Pancreas (tissue), 10 donors: ENCODE measurements at places on chromosomes 4 and X. TPM values are rescaled to one million over a fixed set of nuclear protein-coding genes. Genes with fewer than 3 reads are reported as not detected.

DNA sequence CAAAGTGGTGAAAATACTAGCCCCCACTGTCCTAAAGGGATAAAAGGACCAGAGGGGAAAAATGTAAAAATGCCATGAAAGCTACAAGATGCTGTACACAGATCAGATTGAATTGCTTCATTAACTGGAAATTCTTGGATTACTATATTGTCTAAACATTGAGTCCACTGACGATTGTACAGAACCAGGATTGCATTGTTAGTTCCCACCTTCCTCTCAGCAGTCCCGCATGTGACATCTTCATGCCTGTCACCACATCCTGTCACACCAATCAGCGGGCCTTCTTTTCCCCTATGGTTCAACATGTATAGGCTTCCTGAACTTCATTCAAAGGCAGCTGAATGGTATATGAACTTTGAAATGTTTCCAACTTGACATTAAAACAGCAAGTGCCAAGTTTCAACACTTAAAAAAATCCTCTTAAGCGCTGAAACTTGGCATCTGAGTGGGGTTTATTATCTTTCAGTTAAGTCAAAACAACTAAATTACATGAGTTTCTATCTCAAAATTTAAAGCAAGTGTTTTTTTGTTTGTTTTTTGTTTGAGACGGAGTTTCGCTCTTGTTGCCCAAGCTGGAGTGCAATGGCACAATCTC lies 24.6 kb downstream of the ZRSR2 start:
- no peak overlapping the region for H3K27ac ChIP-seq
- no peaks in the 10 kb centered on the region for H3K27me3 ChIP-seq
- H3K4me1 ChIP-seq, result peaks cover 3% of the 10 kb centered on the region

DNA sequence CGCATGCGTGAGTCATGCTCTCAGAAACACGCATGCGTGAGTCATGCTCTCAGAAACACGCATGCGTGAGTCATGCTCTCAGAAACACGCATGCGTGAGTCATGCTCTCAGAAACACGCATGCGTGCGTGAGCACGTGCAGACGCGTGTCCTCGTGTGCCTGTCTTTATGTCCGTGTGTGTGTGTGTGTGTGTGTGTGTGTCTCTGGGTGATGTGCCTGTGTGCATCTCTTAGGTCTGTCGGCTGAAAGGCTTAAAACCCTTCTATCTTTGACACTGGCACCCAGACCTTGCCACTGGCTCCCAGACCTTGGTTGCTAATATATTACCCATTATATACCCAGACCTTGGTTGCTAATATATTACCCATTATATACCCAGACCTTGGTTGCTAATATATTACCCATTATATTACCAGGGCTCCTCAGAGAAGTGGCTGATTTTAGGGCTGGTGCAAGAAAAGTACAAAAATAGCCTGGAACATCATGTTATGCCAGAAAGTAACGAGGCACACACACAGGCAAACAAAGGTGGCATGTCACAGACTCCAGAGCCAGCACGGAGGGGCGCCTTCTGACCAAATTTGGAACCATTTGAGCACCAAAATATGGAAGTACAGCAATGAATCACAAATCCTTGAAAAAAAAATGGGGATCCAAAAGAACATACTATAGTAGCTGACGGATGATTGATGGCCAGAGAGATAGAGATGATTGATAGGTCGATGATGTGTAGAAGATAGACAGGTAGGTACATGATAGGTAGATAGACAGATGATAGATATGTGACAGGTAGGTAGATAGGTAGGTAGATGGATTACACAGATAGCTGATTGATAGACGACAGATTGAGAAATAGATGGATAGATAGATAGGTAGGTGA lies 19.2 kb upstream of the ADRA2C start:
- H3K36me3 ChIP-seq, result no peaks in the 10 kb centered on the region
- no peak overlapping the region for H3K4me3 ChIP-seq
- H3K4me1 ChIP-seq, result no peaks in the 10 kb centered on the region
- H3K27me3 ChIP-seq, result no peaks in the 10 kb centered on the region

GRCh38 chrX:101564651-101565050 lies 14.3 kb downstream of the ARMCX1 start:
- H3K36me3 ChIP-seq, result no peaks in the 10 kb centered on the region
- H3K4me3 ChIP-seq, result no peak overlapping the region
- no peak for DNase-seq

DNA sequence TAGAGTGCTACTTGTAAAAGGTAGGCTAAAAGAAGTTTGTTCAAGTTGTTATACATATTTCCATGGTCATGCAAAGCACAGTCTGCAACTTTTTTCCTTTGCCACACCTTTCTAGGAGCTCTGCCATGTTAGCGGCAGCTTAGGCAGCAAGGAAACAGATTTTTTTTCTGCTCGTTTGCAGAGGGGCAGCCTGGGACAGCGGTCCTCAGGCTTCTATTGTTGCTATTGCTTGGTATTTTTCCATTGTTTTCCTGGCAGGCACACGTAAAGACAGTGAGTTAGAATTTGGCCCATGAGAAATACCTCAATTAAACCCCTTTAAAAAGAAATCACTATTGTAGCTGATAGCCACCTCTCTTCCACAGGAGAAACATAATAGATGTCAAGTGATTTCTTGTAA lies 391.4 kb downstream of the SH2D1A start:
- no peak overlapping the region for H3K27ac ChIP-seq
- no peak for DNase-seq
- no peaks in the 10 kb centered on the region for H3K27me3 ChIP-seq
- no peaks in the 10 kb centered on the region for H3K36me3 ChIP-seq
- no peaks in the 10 kb centered on the region for H3K4me1 ChIP-seq

Gene TLR10
- not detected for total RNA-seq

- no peak overlapping the region for H3K4me3 ChIP-seq
- no peaks in the 10 kb centered on the region for H3K36me3 ChIP-seq
- no peak for DNase-seq
- H3K27ac ChIP-seq, result no peak overlapping the region
- H3K4me1 ChIP-seq, result no peaks in the 10 kb centered on the region
- no peaks in the 10 kb centered on the region for H3K27me3 ChIP-seq
Measured at GRCh38 chrX:115911967-115912366, 258.6 kb upstream of the AGTR2 start.

DNA sequence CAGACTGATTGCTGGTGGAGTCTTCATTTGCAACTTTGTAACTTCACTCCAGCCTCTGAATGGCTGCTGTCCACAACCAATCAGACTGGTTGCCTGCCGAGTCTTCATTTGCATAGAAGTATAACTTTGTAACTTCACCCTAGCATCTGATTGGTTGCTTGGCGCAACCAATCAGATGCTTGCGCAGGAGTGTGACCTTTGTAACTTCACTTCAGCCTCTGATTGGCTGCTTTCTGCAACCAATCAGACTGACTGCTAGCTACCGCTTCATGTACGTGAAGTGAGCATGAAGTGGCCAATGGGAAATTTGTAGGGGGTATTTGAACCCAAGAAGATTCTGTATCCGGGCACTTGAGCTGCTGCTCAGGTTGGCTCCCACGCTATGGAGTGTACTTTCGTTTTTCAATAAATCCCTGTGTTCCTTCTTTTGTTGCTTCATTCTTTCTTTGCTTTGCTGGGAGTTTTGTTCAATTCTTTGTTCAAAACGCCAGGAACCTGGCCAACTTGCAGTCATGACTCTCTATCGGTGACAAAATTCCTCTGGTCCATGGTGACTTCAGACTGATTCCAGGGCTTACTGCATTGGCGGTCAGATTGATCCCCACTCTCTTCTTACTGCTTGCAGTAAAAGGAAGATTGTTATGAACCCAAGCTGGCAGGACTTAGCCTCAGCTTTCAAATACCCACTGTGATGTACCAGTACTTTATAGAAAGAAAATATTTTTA lies 46.4 kb upstream of the FGG start:
- no peak overlapping the region for H3K4me3 ChIP-seq
- H3K36me3 ChIP-seq, result no peaks in the 10 kb centered on the region
- no peaks in the 10 kb centered on the region for H3K27me3 ChIP-seq

- H3K4me3 ChIP-seq, result no peak overlapping the region
- no peak for DNase-seq
- no peaks in the 10 kb centered on the region for H3K4me1 ChIP-seq
- H3K27me3 ChIP-seq, result no peaks in the 10 kb centered on the region
- no peak overlapping the region for H3K27ac ChIP-seq
Measured at GRCh38 chrX:101260435-101260834, 30.7 kb downstream of the TAF7L start.

DNA sequence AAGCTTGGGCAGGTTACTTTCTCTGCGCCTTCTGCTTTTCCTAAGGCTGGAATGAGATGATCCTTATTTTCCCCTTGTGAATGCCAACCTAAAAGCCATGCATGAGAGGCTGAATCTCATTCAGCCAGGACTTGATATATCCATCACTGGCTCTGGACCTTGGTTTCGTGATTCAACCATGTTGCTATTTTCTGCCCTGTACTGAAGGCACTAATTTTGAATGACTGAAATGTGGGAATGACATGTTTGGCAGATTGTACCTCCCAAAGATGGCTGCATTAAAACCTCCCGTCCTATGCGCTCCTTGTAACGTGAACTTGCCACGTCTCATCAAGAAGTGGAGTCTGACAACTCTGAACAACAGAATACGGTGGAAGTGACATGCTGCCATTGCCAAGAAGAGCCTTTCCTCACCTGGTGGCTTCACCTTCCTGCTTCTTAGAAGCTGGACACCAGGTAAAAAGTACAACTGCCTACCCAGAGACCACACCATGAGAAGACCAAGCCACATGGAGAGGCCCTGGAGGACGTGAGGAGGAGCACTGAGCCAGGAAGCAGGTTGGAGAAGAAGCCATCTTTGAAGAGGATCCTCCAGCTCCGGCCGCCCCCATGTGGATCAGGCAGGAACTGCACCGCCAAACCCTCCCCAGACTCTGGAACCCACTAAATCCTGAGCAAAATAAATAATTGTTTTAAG lies 174.5 kb downstream of the NSUN7 start:
- H3K36me3 ChIP-seq, result no peaks in the 10 kb centered on the region
- no peaks in the 10 kb centered on the region for H3K27me3 ChIP-seq
- H3K4me1 ChIP-seq, result peaks cover 6% of the 10 kb centered on the region
- H3K27ac ChIP-seq, result peak overlapping the region; percentile 54
- peak; percentile 87 for DNase-seq
- H3K4me3 ChIP-seq, result no peak overlapping the region

Gene MAGEA10
- total RNA-seq, result not detected
